MCF 10A (cell line): ENCODE measurements at places on chromosomes 1 and 21. TPM values are rescaled to one million over a fixed set of nuclear protein-coding genes. Genes with fewer than 3 reads are reported as not detected.

GRCh38 chr1:165999826-166000225 lies 167.0 kb downstream of the FAM78B start:
- DNase-seq, result no peak

Gene ARHGAP30
- total RNA-seq, result 0.34 and 0.58 TPM in 2 replicates

Gene TRPM2
- 10.0 and 11.0 TPM in 2 replicates for total RNA-seq

GRCh38 chr1:61638296-61638695 lies 86.6 kb downstream of the TM2D1 start:
- no peak for DNase-seq

- DNase-seq, result no peak
These were observed 24.4 kb upstream of the AGBL4 start for GRCh38 chr1:50047916-50048694.

- DNase-seq, result no peak
These were observed 243.6 kb downstream of the DNM3 start for GRCh38 chr1:172084876-172085275.

GRCh38 chr21:28522014-28522799 lies 470.5 kb downstream of the LTN1 start:
- DNase-seq, result peak; percentile 34

DNA sequence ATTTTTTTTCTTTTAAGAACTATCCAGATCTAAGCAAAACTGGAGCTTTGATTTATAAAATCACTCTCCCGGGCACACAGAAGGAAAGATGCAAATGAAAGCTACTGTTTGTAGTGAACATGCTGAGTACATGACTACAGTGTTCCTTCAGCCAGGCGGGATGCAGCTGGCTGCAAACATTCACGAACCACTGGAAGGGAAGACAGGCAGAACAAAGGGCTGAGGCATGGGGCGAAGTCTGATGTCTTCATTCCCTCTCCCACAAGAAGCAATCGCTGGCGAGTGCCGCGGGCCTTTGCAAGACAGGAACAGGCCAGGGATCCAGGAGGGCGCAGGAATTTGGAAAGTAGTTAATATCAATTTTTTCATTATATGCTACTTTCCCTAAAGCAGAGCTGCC lies 257.9 kb upstream of the AJAP1 start:
- no peak for DNase-seq

GRCh38 chr1:199725002-199725565 lies 302.4 kb upstream of the NR5A2 start:
- DNase-seq, result no peak

- DNase-seq, result peak; percentile 25
These were observed 260.7 kb upstream of the BRINP3 start for GRCh38 chr1:190738317-190738716.

DNA sequence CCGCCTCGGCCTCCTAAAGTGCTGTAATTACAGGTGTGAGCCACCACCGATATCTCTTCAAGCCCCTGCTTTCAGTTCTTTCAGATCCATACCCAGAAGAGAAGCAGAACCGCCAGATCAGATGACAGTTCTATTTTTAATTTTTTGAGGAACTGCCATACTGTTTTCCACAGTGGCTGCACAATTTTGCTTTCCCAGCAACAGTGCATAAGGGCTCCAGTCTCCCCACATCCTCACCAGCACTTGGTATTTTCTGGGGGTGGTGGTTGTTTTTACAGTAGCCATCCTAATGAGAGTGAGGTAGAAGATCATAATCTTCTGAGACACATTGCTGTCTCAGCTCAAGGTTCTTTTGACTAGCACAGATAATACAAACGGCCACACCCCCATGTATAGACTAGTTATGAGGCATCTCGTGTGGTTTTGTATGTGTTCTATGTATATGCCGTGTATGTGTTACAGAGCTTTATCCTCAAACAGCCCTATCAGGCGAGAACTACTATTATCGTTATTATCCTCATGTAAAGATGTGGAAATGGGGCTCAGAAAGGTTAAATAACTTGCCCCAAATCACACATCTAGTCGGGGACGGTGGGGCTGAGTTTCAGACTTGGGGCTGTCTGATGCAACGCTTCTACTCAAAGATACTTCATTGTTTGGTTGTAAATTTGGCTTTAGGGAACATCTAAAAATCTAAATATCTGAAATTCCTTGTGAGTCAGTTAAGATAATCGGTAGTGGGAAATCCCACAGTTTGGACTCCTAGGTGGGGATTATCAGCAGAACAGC lies 12.0 kb downstream of the FHAD1 start:
- no peak for DNase-seq

DNA sequence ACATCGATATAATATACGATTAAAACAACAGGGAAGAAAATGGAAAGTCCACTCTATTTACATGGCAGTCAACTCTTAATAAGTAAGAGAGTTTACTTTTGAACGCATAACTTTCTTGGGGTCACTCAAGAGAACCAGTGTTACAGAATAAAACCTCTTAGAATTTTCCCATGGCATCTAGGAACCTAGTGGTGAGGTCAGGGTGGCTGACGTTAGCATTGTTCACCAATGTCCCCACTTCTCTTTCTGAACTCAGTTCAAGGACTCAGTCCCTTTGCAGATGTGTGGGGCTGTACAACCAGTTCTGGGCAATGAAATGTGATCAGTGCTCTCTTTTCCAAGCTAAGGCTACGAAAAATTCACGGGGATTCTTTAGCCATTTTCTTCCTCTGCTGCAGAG lies 2.6 kb upstream of the RNF2 start:
- no peak for DNase-seq

GRCh38 chr1:60535713-60536112 lies 462.1 kb upstream of the C1orf87 start:
- DNase-seq, result no peak

Gene OR2T2
- total RNA-seq, result not detected in 2 replicates

Gene ARMH1
- total RNA-seq, result 0.65 and 0.96 TPM in 2 replicates

Gene LCE6A
- total RNA-seq, result not detected in 2 replicates

DNA sequence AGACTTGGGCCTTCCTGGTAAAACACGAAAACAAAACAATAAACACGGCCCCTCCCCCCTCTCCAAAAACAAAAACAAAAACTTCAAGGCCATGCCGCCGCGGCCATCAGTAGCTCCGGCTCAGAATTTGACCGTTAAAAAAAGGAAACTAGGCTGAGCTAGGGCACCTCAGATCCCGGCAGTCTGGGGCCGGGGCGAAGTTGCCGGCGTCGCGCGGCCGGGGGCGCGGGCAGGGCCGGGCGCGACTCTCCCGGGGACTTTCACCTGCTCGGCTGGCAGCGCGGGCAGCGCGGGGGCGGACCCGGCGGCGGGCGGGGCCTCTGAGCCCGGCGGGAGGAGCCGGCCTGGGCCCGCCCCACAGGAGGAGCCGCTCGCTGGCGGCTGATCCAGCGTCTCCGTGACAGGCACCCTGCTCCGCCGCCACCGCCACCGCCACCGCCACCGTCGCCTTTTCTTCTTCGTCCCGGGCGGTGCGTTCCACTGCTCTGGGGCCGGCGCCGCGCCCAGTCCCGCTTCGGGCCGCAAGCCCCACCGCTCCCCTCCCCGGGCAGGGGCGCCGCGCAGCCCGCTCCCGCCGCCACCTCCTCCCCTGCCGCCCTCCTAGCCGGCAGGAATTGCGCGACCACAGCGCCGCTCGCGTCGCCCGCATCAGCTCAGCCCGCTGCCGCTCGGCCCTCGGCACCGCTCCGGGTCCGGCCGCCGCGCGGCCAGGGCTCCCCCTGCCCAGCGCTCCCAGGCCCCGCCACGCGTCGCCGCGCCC lies at the start of gene NOS1AP:
TSS of gene NOS1AP (plus strand) at position 358 of the 760 bp plus-strand sequence. CDS start 487 bp downstream, outside the sequence.
- peak; percentile 82 for DNase-seq

Gene RNU1-2
- total RNA-seq, result 1,539 and 1,606 TPM in 2 replicates

GRCh38 chr1:35364741-35365140 lies 96.2 kb downstream of the ZMYM4 start:
- DNase-seq, result no peak

DNA sequence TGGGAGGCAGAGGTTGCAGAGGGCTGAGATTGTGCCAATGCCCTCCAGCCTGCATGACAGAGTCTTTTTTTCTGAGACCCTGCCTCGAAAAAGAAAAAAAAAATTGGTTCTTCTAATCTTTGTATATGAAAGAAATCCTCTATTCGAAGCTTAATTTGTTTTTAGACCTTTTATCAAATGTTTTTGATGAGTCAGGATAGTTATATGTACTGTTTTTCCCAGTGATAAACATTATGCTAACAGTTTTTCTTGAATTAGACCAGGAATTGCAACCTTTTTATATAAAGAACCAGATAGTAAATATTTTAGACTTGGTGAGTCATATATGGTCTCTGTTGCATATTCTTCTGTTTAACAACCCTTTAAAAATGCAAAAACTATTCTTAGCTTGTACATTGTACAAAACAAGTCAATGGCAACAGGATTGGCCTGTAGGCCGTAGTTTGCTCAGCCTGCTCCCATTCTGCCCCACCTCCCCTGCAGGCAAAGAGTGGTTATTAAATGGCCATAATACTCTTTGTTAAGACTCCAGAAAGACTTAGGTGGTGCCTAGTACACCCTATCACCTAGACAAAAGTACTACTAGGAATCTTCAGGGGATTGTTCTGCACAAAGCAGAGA lies 45.2 kb downstream of the LYST start:
- no peak for DNase-seq

DNA sequence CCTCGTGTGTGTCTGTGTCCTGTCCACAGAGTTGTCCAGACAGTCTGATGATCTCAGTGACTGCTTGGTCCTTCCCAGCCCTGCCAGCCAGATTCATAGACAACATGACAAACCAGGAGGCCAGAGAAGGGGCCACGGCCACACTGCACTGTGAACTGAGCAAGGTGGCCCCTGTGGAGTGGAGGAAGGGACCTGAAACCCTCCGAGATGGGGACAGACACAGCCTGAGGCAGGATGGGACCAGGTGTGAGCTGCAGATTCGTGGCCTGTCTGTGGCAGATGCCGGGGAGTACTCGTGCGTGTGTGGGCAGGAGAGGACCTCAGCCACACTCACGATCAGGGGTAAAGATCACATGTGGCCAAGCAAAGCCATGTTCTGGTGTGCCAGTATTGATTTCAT lies 96.4 kb downstream of the OBSCN start:
- DNase-seq, result no peak

Gene LCE1A
- total RNA-seq, result not detected in 2 replicates

DNA sequence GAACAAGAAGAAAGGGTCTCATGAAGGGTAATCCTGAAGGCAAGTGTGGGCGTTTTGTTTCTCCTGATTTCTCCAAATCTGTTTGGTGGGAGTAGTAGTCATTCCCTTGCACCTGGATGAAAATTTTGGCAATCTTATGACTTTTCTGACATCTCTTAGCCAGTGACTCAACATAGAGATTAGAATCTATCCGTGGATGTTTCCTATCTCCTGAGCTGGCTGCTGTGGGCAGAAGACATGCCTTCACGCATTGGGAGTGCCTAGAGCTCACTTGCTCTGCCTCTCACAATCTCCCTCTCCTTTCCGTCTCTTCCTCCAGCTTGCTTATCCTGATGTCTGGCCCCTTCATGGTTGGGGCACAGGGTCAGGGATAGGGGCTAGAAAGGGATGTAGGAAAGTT lies 174.2 kb upstream of the NFIA start:
- no peak for DNase-seq

Gene LAX1
- total RNA-seq, result not detected in 2 replicates

GRCh38 chr21:42850866-42851391 lies 28.4 kb downstream of the WDR4 start:
- DNase-seq, result no peak

- DNase-seq, result peak; percentile 70
These were observed 131.2 kb downstream of the TGFB2 start for GRCh38 chr1:218476385-218476784.

DNA sequence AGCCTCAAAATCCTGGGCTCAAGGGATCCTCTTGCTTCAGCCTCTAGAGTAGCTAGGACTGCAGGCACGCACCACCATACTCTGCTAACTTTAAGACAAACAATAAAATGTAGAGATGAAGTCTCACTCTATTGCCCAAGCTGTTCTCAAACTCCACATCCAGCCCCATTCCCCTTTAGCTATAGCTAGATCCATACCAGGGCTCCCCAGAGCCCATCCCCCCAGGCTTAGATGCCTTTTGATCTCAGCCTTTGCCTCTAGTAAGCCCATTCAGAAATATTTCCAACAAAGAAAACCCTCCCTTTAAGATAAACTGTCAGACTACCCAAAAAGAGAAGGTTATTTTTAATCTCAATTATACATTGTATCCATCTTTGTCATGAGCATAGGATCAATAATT lies 325.4 kb downstream of the CHRM3 start:
- no peak for DNase-seq

GRCh38 chr21:32834211-32834915 lies 62.8 kb upstream of the PAXBP1 start:
- DNase-seq, result no peak

Gene TTC22
- 3.0 and 3.1 TPM in 2 replicates for total RNA-seq

- peak; percentile 84 for DNase-seq
These were observed 31.9 kb upstream of the EDN2 start for GRCh38 chr1:41516168-41517061.

- no peak for DNase-seq
These were observed at the start of gene MYOCOS for GRCh38 chr1:171622152-171622462. Gene MYOCOS (plus strand): TSS chr1:171622243. CDS start chr1:171623884, 1,641 bp downstream.

Gene ALG14
- 13.0 and 15.5 TPM in 2 replicates for total RNA-seq

GRCh38 chr1:59638231-59638711 lies 176.5 kb upstream of the HOOK1 start:
- no peak for DNase-seq

DNA sequence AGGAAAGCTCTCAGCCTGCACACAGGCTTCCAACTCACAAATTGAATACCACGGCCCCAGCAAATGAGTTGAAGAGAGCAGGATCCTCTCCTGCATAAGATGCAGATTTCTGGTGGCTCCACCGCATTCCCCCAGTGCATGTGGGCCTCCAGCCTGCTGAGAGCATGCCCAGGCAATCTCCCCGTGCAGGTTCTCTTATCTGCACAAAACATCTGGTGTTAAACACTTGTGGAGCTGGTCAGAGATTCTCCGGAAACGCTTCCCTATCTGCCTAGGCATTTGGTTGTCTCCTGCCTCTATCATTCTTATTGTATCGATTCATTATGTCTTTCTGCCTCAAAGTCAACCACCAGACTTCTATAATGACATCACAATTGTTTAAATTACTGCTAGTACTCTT lies 1349.0 kb upstream of the B3GALT2 start:
- DNase-seq, result no peak

Gene OR2M3
- not detected in 2 replicates for total RNA-seq

DNA sequence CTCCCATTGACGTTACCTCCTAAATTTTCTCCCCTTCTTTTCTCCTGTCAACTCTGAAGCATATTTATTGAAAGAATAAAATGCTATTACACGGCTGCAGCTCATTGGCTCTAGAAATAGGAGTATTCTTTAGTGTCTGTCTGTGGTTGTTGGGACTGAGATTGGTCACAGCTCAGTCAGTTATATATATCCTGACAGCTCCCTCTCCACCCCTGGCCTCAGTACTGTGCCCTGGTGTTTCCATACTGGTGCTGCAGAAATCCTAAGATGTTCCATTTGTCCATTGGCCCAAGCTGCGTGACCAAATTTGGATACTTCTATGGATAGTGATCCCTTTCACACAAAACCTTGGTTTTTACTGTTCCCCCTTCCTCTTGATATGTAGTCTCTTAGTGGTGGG lies 67.3 kb downstream of the RALGPS2 start:
- no peak for DNase-seq

Gene EDARADD
- 0.65 and 1.1 TPM in 2 replicates for total RNA-seq

Gene PRELP
- total RNA-seq, result not detected in 2 replicates

GRCh38 chr1:68045511-68046180 lies 4.8 kb downstream of the DIRAS3 start:
- DNase-seq, result no peak

Gene CA6
- total RNA-seq, result not detected in 2 replicates
